ENCODE measurements at places on chromosomes 5 and 9.

- DNase-seq: peak; percentile 11
These were observed 301.7 kb upstream of the PCSK5 start for GRCh38 chr9:75588808-75589207.

- no peak for DNase-seq
These were observed 71.0 kb upstream of the EQTN start for GRCh38 chr9:27367921-27368315.

GRCh38 chr5:80672140-80672736, 17.5 kb upstream of the DHFR start:
- peak; percentile 87 for DNase-seq

DNA sequence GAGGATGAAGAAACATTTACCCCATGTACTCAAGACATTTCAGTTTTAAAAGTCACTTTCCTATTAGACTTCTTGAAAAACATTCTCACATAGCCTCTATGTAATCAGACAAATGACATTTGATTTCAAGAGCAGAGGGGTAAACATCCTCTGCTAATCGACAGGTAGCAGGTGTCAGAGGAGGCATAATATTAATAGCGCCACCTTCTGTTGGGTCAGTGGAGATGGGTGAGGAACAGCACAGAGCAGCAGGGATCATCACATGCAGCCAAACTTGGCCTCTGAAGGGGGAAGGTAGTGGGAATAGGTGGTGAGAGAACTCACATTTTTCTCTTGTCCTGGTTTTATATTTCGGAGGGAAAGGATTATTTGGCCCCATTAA, 3.3 kb upstream of the LSM11 start:
- DNase-seq: peak; percentile 58

DNA sequence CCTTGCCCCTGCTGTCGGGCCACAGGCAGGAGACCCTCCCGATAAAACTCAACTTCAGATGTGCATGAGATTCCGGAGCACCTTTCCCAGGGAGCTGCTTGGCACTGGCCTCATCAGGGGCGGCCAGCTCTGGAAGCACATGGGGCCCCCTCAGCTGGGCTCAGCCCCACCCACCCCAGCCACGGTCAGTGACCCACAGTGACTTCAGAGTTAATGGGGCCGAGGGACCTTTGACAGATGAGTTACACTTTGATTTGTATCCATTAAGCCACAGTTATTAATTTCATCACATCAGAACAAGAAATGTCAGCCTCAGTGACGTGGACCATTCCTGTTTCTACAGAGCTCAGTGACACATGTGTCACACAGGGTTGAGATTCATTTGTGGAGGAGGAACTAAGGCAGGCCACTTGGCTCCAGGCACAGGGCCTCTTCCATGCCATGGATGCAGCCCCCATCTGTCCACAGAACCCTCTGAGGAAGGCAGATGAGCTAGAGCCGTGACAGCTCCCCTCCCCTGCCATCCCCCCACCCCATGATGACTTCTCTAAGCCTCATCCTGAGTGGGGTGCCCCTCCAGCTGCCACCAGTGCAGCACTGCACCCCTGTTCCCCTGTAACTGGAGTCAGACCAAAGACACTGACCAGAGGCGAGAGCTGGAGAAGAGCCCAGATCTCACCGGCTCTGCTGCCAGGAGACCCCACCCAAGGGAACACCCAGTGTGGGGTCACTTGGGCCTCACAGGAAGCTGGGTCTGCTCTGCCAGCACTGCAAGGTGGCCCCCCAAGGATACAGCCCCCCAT, 69.4 kb upstream of the ADAMTS2 start:
- no peak for DNase-seq

- DNase-seq: no peak
These were observed 61.7 kb downstream of the DAP start for GRCh38 chr5:10699281-10699874.

DNA sequence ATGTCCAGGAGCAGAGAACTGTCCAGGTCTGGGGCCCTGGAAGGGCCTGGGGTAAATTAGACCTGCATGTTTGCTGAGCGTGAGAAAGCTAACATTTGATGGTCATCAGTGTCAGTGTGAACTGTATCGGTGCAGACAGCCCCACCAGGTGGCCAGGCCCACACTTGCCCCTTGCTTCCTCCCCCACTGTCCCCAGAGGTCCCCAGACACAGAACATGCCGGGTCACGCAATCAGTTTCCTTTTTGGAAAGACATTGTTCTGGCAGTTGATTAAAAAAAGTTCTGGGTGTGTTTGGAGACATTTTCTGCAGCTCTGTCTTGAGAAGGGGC, 1.5 kb downstream of the NKD2 start:
- DNase-seq: peak; percentile 74

DNA sequence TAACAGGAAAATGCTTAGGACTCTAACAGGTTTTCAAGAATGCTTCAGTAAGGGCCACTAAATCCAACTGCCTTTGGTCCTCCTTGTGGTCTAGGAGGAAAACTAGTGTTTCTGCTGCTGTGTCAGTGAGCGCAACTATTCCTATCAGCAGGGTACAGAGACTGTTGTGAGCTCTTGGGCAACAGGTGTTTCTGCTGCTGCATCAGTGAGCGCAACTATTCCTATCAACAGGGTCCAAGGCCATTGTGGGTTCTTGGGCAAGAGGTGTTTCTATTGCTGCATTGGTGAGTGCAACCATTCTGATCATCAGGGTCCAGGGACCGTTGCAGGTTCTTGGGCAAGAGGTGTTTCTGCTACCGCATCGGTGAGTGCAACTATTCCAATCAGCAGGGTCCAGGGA, 256.3 kb downstream of the CDH10 start:
- no peak for DNase-seq

- DNase-seq: no peak
These were observed 8.9 kb downstream of the ZBTB34 start for GRCh38 chr9:126869368-126869767.

- DNase-seq: no peak
These were observed 12.8 kb upstream of the CAMK4 start for GRCh38 chr5:111211341-111211740.

DNA sequence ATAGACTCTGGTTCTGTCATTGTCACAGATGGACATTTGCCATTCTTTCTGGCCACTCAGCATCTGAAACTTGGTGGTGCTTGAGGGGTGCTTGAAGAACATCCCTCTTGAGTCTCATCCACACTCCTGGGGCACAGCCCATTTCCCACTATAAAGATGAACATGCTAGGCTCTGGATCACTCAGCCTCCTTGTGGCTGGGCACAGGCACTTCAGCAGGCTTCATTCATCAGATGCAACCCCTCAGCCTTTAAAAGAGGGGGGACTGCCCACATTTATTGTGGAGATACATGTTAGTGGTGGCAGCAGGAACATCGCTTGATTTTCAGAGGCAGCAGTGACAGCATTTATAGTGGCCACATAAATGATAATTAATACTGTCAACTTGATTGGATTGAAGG, 124.7 kb upstream of the NIPBL start:
- DNase-seq: peak; percentile 50

DNA sequence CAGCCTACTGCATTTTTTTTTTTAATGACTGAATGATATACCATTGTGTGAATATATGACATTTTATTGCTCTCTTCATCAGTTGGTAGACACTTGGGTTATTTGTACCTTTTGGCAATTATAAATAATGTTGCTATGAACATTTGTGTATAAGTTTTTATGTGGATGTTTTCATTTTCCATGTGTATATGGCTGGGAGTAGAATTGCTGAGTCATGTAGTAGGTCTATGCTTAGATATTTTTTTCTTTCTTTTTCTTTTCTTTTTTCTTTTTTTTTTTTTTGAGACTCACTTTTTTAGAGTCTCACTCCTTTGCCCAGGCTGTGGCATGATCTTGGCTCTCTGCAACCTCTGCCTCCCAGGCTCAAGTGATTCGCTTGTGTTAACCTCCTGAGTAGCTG, 32.9 kb upstream of the FAM120AOS start:
- no peak for DNase-seq

DNA sequence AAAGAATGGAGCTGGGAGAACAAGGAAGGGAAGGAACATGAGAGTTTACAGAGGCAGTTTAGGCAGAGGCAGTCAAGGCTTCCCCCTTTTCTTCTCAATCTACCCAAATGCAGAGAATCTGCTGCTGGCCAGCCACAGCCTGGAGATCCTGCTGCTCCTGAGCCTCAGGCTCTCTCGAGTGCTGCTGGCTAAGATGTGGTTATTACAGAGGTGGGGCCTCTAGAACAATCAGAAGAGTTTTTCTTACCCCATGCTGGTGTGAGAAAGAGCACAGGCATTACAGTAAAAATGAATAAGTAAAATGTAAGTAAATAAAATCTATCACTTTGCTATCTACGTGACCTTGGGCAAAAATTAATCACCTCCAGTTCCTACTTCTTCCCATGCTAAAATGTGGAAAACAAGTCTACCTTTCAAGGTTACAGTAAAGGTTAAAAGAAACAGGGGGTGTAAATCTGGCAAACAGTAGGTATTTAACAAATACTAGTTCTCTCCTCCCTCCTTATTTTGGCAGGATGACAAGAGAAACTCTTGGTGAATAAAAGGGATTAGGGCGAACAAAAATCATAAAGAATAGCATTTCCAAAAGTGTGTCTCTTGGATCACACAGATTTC, 31.1 kb downstream of the FBXW11 start:
- DNase-seq: no peak

DNA sequence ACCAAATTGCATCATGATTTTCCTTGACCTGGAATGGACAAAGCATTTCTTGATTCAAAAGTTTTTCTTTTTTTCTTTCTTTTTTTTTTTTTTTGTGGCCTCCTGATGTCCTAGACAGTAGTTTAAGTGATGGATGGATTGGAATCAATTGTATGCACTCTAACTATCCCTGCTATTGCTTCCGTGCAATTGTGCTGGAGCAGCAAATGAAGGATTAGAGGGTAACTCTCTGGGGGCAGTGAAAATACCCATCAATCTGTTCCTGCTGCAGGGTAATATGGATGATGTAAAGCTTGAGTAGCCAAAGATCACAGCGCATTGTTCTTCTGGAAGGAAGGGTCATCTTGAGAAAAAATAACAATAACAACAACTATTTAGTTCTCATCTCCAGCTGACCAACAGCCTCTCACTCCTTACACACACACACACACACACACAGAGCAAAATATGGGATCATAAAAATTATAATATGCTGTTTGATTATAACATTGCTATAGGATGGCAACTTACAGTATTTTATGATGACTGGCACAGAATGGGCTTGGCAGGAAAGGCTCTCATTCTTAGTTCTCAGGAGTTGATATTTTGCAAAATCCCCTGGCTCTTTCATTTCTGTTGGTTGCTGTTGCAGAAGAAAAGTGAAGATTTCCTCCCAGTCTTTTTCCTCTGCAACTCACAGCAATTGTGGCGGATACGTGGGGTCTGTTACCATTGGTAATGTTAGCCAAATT, 160.9 kb upstream of the DMAC1 start:
- no peak for DNase-seq

DNA sequence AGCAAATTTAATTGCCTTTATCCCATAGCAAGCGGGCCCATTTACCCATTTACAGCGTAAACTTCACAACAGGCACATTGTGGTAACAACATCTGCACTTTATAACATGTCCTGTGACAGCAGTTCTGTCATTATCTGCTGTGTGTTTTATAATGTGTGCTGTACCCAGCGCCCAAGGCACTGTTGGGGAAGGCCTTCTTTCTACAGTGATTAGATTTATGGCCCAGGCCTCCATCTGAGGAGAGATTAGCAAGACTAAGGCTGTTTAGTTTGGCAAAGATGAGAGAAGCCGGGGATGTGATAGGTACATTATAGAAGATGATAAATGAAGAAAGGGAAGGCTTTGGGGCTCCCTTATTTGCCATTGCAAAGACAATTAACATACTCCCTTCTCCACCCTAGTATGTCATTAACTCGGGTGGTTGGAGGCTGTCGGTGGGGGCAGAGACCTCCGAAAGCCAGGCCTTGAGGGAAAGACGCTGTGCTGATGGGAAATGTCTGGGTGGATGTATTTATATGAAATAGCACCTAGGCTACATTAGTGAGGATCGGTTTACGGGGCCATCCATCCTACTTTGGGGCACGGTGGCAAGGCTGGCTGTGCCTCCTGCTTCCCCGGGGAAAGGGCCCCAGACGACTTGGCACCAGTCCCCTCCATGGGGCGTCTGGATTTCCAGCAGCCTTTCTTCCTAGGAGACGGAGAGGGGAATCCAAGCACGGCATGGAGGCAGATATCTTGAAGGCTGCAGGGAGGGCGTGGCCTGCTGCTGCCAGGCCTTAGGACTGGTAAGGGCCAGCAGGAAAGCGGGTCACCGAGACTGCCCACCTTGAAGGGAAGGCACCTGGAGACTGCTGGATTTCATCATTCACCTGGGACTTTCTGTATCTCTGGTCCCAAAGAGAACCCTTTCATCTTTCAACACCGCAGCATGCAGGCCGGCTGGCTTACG, 64.3 kb upstream of the PTCH1 start:
- no peak for DNase-seq

DNA sequence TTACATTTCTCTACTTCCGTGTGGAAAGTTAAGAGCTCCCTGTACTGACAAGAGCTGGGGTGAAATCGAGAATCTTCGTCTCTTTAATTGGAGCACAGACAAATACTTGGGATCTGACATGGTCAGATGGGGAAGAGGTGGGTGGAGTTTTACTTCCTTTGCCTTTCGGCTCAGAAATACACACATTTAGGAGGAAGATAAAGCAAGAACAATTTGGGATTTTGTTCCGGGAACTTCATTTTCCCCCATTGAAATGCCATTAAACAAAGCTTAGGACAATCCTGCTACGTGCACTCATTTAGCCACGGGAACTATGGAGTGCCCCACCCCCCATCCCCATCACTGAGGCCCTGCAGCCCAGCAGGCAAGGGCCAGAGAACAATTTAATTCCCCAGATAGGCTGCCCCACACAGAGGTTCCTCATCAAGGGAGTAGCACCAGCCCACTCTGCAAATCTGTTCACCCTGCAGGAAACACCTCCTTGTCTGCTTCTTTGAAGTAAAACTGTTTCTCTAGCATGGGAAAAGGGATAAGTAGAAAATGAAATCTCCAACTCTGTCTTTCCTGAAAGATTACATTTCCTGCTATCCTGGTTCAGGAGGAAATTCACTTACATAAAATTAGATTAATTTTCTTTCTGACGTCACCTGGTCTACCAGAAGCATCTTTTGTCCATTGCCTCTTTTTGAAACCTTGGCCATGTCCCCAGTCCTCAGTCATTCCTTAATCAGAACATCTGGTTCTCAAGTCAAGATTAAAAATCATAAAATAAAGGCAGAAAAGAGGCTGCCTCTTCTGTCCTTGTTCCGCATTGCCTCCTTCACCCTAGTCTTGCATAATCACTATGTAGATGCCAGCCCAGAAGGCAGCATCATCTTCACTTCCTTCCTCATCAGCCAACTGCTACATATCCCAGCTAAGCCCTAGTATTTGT, 206.4 kb downstream of the ENC1 start:
- no peak for DNase-seq

GRCh38 chr5:131771692-131772091, 25.1 kb downstream of the FNIP1 start:
- DNase-seq: no peak

- DNase-seq: no peak
These were observed 203.0 kb downstream of the MED10 start for GRCh38 chr5:6175172-6175854.

- no peak for DNase-seq
These were observed 129.9 kb upstream of the MOCS2 start for GRCh38 chr5:53239301-53239990.

GRCh38 chr9:83724436-83724835, 16.7 kb upstream of the UBQLN1 start:
- no peak for DNase-seq
